ENCODE measurements at places on chromosomes 2 and 18.

GRCh38 chr2:12017499-12018157 lies 271.2 kb downstream of the LPIN1 start:
- no peaks in the 10 kb centered on the region for H3K4me1 ChIP-seq
- H3K4me3 ChIP-seq: no peak overlapping the region
- no peak for DNase-seq
- no peaks in the 10 kb centered on the region for H3K36me3 ChIP-seq
- H3K27ac ChIP-seq: no peak overlapping the region

DNA sequence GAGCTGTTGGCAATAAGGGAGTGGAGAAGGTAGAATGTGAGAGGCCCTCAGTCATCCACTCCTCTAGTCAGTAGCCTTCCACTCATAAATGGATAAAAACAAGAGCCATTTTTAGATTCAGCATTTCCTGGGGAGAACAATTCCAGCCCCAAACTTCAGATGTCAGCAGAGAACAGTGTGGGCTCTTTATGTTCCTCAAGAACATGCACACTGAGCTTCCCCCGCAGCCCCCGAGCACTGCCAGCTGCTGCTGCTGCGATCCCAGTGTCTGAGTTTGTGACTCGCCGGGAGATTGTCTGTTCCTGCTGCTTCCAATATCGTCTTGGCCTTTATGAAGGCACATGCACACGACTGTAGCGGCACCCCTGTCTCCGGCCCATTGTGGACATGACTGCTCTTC lies 143.7 kb upstream of the CTNNA2 start:
- no peak overlapping the region for H3K27ac ChIP-seq
- H3K36me3 ChIP-seq: no peaks in the 10 kb centered on the region
- H3K4me1 ChIP-seq: no peaks in the 10 kb centered on the region
- DNase-seq: no peak

- H3K27me3 ChIP-seq: no peaks in the 10 kb centered on the region
- no peak overlapping the region for H3K4me3 ChIP-seq
- H3K27ac ChIP-seq: no peak overlapping the region
These were observed 52.7 kb upstream of the SLC14A1 start for GRCh38 chr18:45671321-45671720.

DNA sequence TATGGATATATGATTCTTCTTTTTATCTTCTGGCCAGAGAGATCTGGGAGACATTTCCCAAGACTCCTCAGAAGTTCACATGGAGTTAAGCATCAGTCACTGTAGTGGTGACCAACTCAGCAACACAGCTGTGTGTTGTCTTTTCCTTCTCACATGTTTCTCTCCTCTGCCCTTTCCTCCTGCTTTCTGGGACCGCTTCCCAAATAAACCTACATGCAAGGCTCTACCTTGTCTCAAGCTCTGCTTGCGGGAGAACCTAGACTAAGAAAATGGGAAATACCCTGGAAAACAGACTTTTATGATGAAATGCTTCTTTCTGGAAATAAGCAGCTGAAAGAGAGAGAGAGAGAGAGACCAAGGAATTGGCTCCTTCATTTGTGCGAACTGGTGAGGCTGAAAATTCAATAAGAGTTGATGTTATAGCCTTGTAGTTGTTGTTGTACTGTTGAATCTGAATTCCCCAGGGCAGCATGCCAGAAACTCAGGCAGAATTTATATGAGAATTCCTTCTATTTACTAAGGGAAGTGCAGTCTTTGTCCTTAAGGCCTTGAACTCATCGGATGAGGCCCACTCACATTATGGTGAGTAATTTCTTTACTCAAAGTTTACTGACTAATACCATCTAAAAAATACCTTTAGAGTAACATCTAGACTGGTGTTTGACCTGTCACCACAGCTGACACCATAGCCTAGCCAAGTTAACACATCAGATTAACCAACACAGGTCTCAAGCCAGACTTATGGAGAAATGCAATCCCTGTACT lies 22.7 kb upstream of the DSC1 start:
- H3K36me3 ChIP-seq: no peaks in the 10 kb centered on the region
- no peaks in the 10 kb centered on the region for H3K4me1 ChIP-seq
- no peaks in the 10 kb centered on the region for H3K27me3 ChIP-seq
- no peak overlapping the region for H3K4me3 ChIP-seq

- DNase-seq: no peak
- H3K36me3 ChIP-seq: no peaks in the 10 kb centered on the region
- no peaks in the 10 kb centered on the region for H3K27me3 ChIP-seq
- H3K4me1 ChIP-seq: no peaks in the 10 kb centered on the region
- no peak overlapping the region for H3K4me3 ChIP-seq
These were observed 4.5 kb upstream of the RMDN2 start for GRCh38 chr2:37920570-37920969.

DNA sequence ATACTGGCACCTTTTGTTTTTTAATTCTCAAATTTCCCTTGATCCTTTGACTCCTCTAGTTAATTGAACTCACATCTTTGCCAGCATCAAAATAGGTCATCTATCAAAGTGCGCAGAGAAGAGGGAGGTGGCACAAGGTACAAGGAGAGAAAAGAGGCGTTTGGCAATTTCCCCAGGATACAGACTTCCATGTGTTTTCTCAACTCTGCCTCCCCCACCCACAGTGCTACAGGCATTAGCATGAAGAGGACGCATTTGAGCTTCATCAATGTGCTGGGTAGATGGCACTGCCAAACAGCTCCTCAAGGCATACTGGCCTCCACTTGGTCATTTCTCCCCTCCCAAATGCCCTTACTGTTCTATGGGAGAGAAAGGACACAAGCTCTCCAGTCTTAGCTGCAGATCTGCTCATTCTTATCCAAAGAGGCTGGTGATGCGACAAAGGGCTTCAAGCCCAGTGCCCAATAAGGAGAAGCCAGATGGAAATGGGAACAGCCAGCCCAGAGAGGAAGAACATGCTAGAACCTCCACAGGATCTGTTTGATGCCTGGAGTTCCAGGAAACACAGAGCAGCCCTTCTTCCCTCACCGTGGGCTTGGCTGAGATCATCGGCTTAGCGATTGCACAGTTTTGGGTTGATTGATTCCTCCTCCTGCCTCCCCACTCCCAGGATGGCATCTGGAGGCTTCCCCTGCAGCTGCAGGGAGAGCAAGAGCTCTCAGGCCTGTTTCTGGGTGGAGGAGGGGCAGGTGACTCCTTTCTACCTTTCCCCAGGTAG lies 144.7 kb upstream of the SMAD2 start:
- DNase-seq: no peak
- no peak overlapping the region for H3K4me3 ChIP-seq
- H3K36me3 ChIP-seq: no peaks in the 10 kb centered on the region
- H3K4me1 ChIP-seq: no peaks in the 10 kb centered on the region
- H3K27ac ChIP-seq: no peak overlapping the region

- H3K4me1 ChIP-seq: peaks cover 8% of the 10 kb centered on the region
- no peak overlapping the region for H3K4me3 ChIP-seq
- no peaks in the 10 kb centered on the region for H3K27me3 ChIP-seq
- peak overlapping the region; percentile 69 for H3K27ac ChIP-seq
- DNase-seq: peak; percentile 79
- no peaks in the 10 kb centered on the region for H3K36me3 ChIP-seq
These were observed 231.5 kb downstream of the SLC8A1 start for GRCh38 chr2:40220177-40220925.

DNA sequence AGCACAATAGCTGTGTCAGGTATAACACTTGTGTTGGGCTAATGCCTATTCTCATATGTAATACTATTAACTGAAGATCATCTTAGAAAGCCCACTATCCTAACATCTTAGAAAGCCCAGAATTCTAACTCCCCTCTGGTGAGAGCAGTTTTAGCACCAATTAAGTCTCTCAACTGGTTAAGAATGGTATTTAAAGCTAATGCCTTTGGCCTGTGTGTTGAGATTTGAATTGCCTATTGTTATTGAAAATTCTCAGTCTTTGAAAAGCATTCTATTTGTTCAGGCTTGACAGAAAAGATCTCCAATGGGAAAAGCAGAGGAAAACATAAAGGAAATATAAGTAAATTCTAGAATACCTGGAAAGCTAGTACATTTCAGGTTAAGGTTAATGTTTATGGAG lies 352.5 kb downstream of the ARHGAP15 start:
- DNase-seq: no peak
- no peaks in the 10 kb centered on the region for H3K27me3 ChIP-seq
- no peak overlapping the region for H3K4me3 ChIP-seq
- H3K4me1 ChIP-seq: no peaks in the 10 kb centered on the region
- H3K36me3 ChIP-seq: no peaks in the 10 kb centered on the region

Data from uterus (tissue), 4 donors.